Activated CD4-positive, alpha-beta T cell treated with anti-CD3 and anti-CD28 coated beads, Interleukin-2, amount 50 U/mL, for 48 hours (primary cell): ENCODE measurements at places on chromosomes 2 and 18.
A peak's percentile ranks its signal among the peaks of the same experiment; 100 is the strongest.

DNA sequence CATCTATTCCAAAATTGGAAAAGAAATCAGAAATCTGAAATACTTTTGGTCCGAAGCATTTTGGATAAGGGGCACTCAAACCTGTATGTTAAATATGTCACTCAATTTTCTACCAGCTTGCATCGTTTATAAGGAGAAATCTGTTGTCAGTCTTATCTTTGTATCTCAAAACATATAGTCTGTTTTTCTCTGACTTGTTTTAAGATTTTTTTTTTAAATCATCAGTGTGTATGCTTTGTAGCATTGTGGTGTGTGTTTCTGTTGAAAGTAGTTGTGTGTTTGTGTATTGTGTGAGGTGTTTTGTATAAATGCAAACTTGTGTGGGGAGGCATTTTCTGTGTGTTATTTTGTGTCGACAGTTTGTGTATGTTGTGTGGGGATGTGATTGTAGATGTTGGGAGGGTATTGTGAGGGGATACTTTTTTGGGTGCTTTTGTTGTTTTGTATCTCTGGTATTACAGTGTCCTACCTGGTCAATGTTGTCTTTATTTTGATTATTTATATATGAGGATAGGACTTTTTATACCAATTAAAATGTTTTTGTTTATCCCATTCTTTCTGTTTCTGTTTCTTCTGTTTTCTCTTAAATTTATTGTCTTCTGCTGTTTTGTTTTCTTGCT is 30.9 kb downstream of the SMCHD1 start:
- no peak for DNase-seq

- no peak for DNase-seq
Measured at GRCh38 chr2:181421131-181421458, 36.1 kb upstream of the ITGA4 start.

GRCh38 chr2:168890006-168890782 is at the start of gene SPC25:
Gene SPC25, minus strand, starts transcription at chr2:168890430. Its CDS starts 911 bp downstream, at chr2:168889519.
- peak; percentile 88 for DNase-seq

- DNase-seq = no peak
Measured at GRCh38 chr2:201203916-201204654, 21.1 kb downstream of the CASP10 start.

DNA sequence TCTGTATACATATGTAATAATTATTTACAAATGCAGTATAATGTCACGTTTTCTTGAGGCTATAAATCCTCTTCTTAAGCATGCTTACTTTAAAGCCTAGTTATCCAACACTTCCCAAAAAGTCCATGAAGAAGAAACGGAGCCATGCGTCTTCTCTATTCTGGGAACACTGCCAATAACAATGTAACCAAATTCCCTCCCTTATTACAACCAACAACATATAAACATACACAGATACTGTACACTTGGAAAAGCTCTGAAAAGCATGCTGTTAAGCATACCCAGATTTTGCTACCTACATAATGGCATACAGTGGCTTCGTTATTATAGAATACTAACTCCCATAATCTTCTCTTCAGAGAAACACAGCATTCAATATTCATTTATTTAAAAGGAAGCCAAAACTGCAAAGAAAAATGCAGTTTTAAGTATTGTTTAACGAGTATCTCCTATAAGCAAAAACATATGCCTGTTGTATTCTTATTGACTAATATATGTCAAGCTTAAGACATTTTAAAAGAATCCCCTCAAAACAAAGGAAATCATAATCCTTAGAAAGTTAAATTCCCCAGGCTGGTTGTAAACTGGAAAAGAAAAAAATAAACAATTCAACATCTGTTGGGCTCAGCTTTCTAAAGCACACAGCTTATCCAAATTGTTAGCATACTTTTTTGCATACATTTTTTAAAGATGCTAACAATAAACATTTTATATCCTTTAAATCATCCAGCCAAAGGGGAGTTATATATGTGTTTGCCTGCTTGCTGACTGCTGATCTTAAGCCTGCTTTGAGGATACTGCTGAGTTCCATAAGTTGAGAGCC is 83.4 kb downstream of the SLC25A12 start:
- DNase-seq = no peak

DNA sequence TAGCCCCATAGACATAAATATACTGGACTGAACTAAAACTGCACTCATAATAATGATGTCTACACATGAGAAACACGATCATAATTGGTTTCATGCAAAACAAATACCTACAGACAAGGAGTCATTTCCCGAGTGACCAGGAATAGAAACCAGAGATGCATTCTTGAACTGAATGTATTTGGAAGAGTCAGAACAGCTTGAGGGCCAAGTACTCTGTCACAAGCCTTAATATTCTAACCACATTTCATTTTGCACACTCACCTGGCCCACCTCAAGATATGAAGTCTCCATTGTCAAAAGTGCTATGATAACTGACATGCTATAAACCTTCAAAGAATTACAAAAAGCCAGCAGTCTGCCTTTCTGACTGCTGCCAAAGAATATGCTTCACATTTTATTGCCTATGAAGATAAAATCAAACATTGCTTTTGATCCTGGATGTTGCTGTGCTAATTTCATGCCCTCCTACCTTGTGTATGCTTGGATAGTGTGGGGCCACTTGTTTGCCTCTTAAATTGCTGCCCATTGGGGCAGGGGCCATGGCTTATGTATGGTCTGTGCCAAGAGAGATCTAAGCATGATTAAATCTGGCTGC is 18.9 kb upstream of the ASAP2 start:
- DNase-seq = no peak

- DNase-seq = no peak
Measured at GRCh38 chr2:119449521-119449920, 17.9 kb downstream of the TMEM37 start.

GRCh38 chr18:27500531-27500930 is 315.4 kb upstream of the CHST9 start:
- DNase-seq = no peak

- DNase-seq = no peak
Measured at GRCh38 chr18:59044855-59045254, 94.8 kb upstream of the SEC11C start.

DNA sequence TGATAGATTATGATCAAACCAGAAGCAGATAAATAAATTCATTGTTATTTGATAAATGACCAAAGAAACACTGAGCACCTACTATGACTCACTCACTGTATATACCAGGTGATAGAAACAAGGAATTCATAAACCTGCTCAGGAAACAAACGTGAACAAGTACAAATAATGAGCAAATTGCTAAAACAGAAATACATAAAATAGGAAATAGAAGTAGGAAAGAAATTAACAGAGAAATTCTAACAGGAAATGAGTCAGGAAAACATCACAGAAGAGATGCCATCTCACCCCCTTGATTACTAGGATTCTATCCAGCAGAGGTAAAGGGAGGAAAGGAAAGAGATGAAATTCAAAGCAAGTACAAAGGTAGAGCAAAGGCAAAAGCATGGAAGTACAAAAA is 31.3 kb downstream of the EXOC6B start:
- DNase-seq = no peak

DNA sequence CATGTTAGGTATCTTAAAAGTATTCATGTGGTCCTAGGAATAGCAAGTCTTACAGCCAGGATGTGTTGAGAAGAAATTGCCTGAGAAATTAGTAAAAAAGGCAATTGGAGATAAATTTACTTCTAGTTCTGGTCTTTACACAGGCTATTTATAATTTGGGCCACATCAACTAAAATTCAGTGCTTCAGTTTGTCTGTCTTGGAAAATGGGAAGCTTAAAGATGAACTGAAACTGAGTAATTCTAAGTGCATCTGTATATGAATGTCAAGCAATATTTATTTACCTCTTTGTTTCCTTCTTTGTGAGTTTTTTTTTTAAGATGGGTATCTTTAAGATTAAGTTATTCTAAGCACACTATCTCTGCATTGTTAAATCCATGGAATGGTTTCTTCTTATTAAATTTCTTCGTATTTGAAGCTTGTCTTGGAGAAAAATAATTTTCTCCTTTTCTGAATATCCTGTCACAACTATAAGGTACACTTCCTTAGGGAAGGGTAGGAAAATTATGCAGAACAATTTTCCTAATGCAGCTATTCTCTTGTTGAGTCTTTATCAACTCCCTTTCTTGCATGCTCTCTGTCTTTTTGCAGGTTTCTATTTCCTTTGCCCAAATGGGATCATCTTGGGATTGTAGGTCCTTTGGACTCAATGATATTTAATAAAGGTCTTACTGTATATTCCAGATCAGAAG is 39.7 kb upstream of the MMADHC start:
- no peak for DNase-seq

DNA sequence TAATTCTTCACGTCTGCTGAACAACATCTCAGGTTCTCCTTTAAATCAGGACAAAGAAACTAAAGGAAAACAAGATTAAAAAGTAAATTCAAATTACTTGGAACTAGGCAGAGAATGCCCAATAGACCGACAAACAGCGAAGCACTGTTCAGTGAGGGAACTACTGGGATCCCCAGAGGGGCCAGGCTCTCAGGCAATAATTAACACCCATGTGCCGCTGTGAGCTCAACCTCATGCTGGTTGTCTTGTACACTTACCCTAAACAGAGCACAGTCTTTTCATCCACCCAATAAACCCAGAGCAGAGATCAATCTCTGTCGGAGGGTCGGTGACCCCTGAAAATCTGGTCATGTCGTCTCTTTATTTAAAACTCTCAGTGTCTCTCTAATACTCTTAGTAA is 229.9 kb upstream of the CRIM1 start:
- DNase-seq = no peak

DNA sequence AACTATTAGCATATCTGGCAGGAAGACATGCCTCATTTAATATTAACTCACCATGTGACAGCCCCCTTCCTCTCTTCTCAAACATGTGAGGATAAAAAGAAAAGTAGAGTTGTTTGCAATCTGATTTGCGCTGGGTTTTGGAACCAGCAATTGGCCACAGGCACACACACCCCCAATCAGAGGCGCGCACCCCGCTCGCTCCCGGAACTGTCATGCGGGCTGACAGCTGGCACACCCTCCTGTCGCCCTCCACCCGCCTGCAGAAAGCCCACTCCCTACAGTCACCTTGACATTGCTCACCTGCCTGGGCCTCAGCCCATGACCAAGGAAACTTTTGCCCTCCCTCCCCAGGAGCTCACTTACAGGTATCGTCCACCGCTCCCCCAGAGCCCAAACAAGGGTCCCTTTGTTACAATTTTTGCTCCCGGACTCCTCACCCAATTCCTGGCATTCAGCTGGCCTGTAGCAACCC is 1.1 kb downstream of the COBLL1 start:
- DNase-seq = no peak

- peak; percentile 54 for DNase-seq
Measured at GRCh38 chr18:32040936-32041335, 22.3 kb downstream of the RNF125 start.

- DNase-seq = no peak
Measured at GRCh38 chr2:110103061-110103961, 12.3 kb downstream of the MALL start.

GRCh38 chr18:8795586-8796325 is 90.4 kb downstream of the MTCL1 start:
- no peak for DNase-seq

DNA sequence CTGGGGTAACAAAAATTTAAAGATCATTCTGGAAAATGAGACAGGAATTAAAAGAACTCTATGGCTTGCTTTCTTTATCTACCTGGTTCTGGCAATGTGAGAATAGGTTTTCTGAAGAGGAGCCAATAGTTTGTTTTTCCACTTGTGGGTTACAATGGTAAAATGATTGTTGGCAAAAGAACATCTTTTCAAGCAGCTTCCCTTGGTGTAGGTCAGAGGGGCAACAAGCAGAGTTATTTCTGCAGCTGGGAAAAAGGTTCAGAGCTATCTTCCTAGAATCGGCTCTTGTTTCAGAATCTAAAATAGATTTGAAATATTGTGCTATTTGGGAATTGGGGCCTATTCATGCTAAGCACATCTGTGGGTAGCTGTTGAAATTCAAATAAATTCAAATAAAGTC is 11.5 kb upstream of the TSPYL6 start:
- no peak for DNase-seq

DNA sequence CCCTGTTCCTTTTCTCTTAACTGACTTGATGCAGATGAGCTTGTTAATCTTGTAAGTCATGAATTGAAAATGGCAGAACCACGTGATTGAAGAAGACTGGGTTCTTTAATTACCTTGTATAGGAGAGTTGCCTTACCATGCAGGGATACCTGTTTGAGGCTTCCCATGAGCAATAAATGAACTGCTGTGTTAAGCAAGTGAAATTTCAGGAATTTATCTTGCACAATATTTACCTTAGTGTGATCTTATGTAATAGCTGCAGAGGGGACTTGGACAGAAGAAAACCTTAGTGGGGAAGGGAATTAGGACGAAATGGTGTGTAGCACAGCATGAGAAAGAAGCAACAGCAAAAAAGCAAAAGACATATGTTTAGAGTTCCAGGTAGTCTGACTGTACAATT is 384.0 kb upstream of the TMEFF2 start:
- DNase-seq = no peak

GRCh38 chr2:174785481-174785880 is 21.2 kb upstream of the CHRNA1 start:
- DNase-seq = no peak

- DNase-seq = no peak
Measured at GRCh38 chr2:107730898-107731297, 95.8 kb upstream of the RGPD4 start.

- no peak for DNase-seq
Measured at GRCh38 chr2:133843091-133843490, 274.8 kb upstream of the NCKAP5 start.

GRCh38 chr2:234635284-234635683 is 138.4 kb upstream of the ARL4C start:
- DNase-seq = no peak

DNA sequence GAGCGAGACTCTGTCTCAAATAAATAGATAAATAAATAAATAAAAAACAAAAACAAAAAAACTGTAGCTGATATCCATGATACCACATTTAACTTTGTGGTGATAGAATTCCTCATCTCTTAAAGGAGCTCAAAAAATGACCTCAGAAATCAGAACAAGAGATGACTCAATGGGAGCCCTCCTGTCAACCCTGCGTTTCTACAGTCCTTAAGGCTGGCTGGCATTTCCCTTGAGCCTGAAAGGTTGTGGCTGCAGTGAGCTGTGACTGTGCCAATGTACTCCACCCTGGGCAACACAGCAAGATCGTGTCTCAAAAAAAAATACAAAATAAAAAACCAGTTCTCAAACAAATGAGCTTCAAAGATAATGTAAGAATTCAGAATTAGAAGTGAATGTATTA is 40.4 kb downstream of the CHST9 start:
- no peak for DNase-seq

DNA sequence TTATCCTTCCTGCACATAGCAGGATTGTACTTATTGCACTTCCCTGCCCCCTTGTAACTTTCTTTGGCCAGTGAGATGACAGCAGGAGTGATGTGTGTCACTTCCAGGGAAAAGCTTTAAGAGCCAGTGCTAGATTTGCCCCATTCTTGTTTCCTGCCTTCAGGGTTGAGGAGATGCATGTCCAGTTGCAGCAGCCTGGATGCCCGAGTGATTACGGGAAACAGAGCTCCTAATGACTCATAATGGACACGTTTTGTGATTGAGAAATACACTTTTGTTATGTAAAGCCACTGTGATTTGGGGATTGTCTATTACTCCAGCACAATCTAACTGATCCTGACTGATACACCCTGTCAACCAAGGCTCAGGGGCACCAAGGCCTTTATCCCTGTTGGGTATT is 5.0 kb upstream of the TET3 start:
- no peak for DNase-seq
